ENCODE measurements at places on chromosomes 3 and 15.
A peak's percentile ranks its signal among the peaks of the same experiment; 100 is the strongest.

GRCh38 chr3:70120357-70120966, 120.9 kb downstream of the SAMMSON start:
- DNase-seq, result peak; percentile 39

DNA sequence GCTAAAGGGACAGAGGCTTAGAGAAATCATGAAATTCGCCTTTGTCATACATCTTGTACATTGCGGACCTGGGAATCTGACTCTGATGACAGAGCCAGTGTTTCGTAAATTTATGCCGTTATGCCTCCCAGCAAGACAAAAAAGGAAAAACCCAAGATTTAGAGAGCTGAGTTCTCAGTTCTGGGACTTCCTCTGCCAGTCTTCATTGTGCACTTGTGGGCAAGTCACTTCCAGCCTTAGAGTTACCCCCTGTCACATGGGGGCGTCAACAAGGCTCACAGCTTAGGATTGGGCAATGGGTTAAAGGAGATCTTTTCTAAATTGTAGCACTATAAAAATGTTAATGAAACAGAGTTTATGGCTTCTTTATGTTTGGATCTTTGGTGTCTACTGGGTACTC, 41.9 kb upstream of the MITF start:
- DNase-seq, result no peak

DNA sequence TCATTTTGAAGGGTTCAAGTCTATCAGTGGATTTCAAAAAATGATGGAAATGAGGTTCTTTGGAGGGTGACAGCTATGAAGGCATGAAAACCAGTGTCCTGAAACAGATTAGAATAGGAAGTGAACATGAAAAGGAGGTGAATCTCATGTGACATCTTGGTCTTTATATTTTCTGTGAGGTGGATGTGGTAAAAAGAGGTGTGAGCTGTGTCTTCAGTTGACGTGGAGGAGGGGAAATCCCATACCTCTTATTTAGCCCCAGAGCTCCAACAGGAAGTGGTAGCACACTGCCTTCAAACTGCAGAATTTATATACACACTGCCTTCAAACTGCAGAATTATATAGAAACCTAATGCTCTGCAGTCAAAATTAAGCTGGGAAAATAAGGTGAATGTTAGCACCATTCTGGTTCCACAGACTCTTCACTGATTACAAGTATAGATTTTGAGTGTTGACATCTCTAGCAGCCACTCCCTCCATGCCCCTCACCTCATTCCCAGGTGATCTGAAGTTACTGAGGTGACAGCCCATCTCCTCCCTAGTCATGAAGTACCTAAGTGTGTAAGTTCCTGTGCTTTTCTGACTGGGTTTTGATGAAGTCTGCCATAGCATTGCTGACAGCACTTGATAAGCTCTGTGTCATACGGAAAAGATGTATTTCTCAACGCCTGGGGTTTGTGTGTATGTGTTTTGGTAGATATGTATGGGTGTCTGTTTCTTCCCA, 2.7 kb downstream of the RAB8B start:
- peak; percentile 79 for DNase-seq

- DNase-seq, result no peak
Observed at GRCh38 chr3:24773798-24774197, 279.1 kb upstream of the THRB start.

DNA sequence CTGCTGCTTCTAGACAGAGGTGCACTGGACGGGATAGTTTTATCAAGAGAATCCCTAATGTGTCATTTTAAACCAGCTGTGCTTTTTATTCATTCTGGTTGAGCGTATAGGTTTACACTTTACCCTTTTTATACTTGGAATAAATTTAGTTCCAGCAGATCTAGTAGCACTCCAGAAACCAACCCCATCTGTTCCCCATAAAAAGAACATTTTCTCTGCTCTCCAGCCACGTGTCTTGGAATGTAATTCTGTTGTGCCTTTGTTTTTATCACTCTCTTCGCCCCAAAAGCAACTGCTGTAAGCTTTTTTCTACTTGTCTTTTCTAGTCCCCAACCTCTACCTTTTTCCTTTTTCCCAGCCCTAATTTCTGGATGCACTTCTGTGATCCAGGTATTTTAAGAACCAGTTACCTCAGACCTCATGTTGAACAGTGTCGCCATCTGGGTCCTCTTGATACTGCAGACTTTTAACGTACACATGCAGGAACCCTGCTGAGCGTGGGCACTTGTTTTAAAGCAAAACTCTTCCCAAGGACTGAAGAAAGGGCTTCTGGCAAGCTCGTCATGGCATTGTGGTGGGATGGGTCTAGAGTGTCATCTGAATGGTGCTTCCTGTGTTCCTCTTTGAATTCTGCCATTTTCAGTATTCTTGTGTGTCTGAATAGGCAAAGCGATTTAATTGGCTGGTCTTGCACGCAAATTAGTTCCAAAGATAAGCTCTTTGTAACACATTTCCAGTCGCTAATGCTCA, 5.7 kb upstream of the EXOG start:
- DNase-seq, result no peak

- DNase-seq, result no peak
Observed at GRCh38 chr15:30030345-30030744, 52.4 kb upstream of the GOLGA8J start.

- no peak for DNase-seq
Observed at GRCh38 chr3:132332508-132332907, 15.3 kb downstream of the ACP3 start.

GRCh38 chr15:55003965-55004873, 192.5 kb downstream of the RSL24D1 start:
- no peak for DNase-seq

GRCh38 chr3:149898771-149899170, 71.9 kb downstream of the PFN2 start:
- no peak for DNase-seq

DNA sequence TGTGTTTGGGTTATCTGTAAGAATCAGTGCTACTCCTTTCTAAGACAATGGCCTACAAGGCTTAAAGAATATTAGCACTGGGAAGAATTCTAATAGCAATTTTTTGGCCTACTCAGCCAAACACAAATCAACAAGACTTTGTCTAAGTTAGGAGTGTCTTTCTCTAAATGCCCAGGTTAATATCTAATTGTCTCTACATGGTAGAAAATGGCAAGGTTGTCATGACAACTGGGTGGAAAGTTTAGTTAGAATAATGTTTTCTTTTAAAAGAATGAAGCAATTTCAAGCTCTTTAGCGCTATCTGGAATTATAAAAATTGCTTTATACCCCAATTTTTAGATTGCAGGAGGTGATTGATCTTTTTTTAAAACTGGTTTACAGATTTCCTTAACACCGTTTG, 396.8 kb downstream of the TUSC7 start:
- no peak for DNase-seq

DNA sequence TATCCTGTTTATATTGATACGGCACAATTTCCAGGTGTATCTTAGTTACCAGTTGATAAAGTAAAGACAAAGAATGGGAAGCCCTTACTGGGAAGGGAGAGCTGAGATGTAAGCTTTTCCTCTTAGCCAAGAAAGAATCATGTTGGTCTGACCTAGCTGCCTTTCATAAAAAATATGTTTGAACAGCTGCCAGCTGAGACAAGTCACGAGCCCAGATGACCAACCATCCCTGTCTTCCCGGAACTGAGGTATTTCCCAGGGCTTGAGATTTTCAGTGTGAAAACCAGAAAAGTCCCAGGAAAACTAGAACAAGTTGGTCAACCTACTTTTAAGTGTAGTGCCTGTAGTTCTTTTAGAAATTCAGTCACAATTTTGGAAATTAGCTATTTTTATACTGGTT, 3.6 kb upstream of the MYH15 start:
- DNase-seq, result no peak

DNA sequence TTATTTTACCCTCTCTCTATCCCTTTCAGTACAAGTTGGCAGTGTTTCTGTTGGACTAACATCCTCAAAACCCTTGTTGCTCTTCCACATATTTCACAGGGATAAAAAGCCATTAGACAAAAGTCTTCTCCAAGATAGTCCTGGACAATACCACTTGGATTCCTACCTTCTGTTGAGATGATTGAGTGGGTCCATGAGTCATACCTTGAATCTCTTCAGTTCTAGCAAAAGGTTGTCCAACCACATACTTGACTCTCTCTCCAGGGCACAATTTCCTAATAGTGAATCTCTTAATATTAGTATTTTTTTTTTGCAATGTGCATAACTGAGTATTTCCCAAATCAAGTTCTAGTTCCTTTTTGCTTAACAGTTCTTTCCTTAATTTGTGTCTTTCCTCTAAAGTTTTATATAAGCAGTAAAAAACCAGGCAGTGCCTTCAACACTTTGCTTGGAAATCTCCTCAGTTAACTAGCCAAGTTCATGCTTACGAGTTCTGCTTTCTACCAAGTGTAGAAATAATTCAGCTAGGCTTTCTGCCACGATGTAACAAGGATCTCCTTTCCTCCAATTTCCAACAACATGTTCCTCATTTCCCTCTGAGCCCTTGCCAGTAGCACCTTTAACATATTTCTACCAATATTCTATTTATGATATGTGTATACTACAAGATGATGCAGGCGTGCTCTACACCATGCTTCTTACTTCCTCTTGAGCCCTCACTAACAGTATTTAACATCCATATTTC, 68.3 kb upstream of the NEO1 start:
- no peak for DNase-seq

- peak; percentile 43 for DNase-seq
Observed at GRCh38 chr15:70486451-70487386, 276.6 kb downstream of the UACA start.

GRCh38 chr3:30535525-30535924, 70.9 kb upstream of the TGFBR2 start:
- DNase-seq, result no peak

- no peak for DNase-seq
Observed at GRCh38 chr3:42503957-42504333, 1.5 kb downstream of the VIPR1 start.

DNA sequence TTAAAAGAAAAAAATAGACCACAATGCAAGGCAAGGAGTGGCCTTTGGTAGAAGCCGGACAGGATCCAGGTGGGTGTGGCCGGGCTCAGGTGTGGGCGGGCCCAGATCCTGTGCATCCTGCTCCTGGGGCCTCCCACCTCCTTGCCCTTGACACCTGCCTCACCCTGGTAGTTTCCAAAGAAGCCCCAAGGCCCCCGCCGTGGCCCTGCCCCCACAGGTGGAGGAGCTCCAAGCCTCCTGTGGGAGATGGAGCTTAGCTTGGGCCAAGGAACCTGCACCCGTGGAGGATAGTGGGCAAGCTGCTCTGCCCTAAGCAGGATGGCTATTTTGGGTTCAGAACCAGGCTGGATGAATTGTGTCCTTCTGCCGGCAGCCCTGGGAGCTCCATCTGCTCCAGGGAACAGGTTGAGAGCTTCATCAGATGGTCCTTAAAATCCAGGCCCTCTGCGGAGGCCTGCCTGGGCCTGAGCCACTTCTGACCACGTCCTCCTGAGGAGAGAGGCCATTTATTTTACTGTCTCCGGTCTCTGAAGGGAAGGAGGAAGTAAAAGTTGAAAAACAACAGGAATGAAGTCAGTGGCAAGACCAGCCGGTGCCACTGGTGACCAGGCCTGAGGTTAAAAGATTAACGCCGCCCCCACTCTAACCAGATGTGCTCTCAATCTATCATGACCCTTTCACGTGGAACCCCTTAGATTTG, 53.9 kb upstream of the KLF13 start:
- no peak for DNase-seq

DNA sequence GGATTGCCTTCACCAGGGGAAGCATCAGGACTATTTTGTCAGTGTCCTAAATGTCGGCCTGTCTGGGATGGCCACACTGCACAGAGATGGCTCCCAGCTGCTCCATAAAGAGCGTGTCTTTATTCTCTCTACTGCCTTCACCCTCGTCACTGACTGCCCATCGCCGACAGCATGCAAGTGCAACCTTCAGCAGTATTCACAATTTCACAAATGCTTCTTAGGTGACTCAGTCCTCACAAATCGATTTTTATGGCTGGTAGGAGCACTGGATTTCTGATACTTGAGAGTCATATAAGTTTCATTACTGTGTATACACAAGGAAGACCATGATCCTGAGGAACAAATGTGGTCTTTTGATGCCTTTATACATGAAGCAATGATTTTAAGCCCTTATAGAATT, 1.1 kb upstream of the SSUH2 start:
- DNase-seq, result no peak

DNA sequence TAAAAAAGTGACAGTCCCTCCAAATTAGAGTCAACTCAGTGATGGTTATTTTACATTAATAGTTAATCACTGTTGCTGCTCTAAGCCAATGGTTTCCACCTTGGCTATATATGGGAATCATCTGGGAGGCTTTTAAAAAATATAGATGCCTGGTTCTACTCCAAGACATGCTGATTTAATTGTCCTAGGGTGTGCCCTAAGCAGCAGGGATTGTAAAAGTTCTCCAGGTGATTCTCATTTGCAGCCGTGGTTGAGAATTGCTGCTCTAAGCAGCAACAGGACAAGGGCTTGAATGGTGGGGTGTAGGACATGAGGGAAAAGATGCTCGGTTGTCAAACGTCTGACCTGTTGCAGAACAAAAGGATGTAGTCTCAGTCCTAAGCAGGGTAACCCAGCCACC, 405.1 kb upstream of the MCTP2 start:
- DNase-seq, result no peak

GRCh38 chr15:36265422-36265821, 314.0 kb upstream of the CDIN1 start:
- no peak for DNase-seq

- DNase-seq, result no peak
Observed at GRCh38 chr15:91104111-91104510, 4.1 kb downstream of the SV2B start.

DNA sequence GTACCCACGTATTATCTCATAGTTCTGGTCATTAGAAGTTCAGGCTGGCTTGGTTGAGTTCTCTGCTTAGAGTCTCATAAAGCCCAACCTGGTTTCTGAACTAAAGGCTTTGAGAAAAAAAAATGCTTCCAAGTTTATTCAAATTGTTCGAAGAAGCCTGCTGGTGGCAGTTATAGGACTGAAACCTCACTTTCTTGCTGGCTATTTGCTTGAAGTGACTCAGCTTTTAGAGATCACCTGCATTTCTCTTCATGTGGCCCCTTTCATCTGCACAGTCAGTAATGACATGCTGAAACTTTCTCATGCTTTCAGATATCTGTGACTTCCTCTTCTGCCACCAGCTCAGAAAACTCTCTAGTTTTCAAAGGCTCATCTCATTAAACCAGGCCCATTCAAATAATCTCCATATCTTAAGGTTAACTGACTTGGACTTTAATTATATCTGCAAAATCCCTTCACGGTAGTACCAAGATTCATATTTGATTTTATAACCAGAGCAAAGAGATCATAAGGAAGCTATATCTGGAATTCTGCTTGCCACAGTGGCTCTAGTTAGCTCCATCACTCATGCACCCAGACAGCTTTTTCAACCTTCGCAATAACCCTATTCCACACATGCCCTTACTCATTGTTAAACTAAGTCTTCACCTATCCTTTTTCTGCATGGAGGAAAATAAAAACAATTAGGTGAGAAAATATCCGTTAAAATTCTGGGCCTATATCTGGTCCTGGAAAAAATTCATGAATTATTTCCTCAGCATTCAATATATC, 433.8 kb upstream of the CBLB start:
- DNase-seq, result peak; percentile 33
